ENCODE measurements at places on chromosomes 5 and 9.

DNA sequence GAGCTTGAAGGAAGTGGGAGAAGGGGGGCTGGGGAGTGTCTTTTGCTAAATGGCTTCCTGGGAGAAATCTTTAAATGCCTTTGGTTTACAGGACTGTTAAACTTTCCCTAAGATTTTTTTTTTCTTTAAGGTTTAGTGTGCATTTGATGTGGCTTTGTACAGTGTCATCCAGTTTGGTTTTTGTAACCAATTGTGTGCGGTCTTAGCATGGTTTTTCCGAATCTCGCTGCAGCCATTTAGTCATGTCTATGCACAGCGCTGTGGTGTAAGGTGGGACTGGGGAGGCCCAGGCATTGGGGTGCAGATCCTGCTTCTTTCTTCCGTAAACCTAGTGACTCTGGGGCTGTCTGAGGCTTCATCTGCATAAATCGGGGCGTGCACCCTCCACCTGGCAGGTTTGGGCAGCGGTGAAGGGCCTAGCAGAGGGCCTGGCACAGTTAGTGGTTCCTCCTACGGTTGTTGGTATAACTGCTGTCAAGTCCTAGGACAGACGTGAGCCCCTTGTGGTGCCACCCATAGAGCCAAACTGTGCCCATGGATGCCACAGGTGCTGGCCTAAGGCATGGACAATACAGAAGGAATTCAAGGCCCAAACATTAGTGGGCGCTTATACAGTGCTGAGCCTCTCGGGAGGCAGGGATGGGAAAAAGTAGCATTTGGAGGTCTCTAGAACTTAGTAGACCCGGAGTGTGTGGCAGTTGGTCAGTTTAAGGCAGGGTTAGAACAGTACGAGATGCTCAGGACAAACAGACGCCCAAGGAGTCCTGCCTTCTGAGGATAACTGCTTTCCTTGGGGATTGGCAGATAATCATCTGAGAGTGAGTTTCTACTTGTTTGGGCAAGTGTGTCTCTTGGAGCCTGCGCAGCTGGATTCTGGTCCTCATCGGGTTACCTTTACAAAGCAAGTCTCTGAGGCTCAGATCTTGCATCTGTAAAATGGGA, 1.5 kb downstream of the PRRC2B start:
- no peak for DNase-seq

DNA sequence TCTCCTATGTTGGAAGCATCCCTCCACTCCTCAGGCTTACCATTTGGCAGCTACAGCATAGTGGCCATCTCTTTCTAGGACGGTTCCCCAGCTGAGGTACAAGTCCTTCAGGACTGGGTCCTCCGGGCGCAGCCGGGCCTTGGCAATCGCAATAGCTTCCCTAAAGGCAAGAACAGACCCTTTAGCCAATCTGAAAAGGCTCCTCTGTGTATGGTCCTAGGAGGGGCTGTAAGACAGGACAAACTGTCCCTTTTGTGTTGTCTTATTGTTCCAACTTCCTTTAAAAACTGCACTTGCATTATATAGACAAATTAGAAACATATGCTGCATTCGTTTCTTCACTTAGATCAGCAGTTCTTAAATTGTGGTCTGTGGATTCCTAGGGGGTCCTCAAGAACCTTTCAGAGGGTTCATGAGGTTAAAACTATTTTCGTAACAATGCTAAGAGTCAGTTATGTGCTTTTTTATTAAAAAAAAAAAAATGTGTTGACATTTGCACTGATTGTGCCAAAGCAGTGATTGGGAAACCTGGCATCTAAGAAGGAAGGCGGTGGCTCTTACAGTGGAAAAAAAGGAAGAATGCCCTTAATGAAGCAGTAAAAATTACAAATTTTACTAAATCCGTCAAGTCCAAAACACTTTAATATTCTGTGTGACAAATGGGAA, 38.7 kb downstream of the GEMIN5 start:
- DNase-seq: no peak

- no peak for DNase-seq
Observed at GRCh38 chr5:133926489-133927299, 41.7 kb downstream of the C5orf15 start.

DNA sequence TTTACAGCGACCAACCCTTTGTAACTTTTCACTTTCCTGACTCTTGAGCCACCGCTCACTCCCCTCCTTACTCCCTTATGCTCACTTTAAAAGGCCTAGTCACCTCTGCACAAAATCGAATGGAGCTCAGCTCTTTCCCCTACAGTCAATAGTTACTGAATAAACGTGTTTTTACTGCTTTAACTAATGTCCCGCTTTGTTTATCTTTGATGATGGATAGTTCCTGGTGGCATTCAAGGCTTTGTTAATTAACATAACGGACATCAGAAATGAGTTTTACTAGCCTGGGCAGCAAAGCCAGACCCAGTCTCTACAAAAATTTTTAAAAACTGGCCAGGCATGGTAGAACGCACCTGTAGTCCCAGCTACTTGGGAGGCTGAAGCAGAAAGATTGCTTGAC, 5.0 kb downstream of the SERINC5 start:
- DNase-seq: no peak

GRCh38 chr9:129390541-129390940, 212.5 kb upstream of the IER5L start:
- no peak for DNase-seq

- DNase-seq: no peak
Observed at GRCh38 chr5:155598552-155598951, 585.0 kb downstream of the KIF4B start.

GRCh38 chr5:122315521-122315920, 3.5 kb downstream of the SNCAIP start:
- DNase-seq: no peak

GRCh38 chr5:168316139-168316578, 24.7 kb downstream of the WWC1 start:
- DNase-seq: no peak

DNA sequence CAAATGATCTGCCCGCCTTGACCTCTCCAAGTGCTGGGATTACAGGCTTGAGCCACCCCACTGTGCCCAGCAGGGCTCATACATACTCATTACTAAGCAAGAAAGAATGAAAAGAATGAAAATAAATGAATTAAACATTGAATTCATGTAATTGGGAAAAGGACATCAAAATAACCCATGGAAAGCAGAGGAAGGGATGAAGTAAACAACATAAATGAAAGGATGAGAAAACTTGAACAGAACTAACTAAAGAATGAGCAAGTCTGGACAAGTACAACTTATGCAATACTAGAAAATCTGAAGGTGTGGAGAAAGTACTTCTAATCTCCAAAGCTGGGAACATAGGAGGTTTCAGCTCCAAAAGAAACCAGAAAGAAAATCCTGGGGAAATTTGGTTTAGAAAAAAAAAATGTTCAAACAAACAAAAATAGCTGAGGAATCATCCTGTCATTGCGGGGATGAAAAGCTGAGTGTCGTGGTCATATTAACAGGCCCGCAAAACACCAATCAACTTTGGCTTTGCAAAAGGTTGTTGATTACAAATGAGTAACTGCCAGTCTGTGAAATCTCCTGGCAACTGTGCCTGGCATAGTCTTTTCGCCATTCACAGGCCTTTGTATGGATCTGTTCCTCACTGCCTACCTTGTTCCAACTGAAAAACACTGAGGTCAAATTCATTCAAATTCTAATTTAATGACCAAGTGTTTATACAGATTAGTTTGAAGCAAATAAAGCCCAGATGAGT, 2.3 kb upstream of the AK3 start:
- no peak for DNase-seq

- DNase-seq: no peak
Observed at GRCh38 chr5:130402906-130403305, 498.6 kb downstream of the CHSY3 start.

DNA sequence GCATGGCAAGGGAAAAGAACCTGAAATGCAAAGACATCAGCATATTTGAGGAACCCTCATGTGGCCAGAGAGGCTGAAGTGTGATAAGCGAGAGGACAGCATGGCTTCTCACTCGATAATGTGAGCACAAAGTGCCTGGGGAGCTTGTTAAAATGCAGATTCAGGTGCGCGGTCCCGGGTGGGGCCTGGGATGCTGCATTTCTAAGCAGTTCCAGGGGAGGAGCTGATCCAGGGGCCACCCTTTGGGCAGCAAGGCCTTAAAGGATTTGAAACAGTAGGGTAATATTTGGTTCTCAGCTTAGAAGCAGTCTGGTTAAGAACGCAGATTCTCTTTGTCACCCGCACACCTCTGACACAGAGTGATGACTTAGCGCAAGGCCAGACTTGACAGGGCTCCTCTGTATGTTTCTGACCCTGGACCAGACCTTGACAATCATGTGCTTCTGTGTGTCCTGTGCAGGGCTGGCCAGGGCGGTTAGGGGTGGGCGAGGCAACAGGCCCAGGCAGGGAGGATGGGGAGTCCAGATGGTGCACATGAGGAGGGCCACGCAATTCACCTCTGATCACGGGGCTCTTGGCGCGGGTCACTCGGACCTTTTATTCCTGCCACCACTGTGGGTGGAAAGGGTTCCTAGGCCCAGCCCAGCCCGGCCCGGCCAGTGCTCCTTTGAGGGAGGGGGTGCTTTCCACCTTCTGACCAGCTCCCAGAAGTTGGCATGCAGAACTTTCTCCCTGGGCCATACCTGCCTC, 62.8 kb upstream of the TBC1D2 start:
- DNase-seq: no peak

- DNase-seq: no peak
Observed at GRCh38 chr5:37109338-37109737, 139.8 kb downstream of the CPLANE1 start.

GRCh38 chr9:134560206-134560605, 81.4 kb upstream of the COL5A1 start:
- no peak for DNase-seq

All from SHP77 treated with DMSO at 0.1 percent for 48 hours (cell line).